ENCODE measurements at places on chromosomes 5 and 9. TPM values are rescaled to one million over a fixed set of nuclear protein-coding genes. Genes with fewer than 3 reads are reported as not detected.

Gene TRPM3
- not detected for total RNA-seq

Gene C9orf153
- not detected for total RNA-seq

Gene FST
- total RNA-seq: 0.25 TPM

Gene C5orf24
- 23.9 TPM for total RNA-seq

DNA sequence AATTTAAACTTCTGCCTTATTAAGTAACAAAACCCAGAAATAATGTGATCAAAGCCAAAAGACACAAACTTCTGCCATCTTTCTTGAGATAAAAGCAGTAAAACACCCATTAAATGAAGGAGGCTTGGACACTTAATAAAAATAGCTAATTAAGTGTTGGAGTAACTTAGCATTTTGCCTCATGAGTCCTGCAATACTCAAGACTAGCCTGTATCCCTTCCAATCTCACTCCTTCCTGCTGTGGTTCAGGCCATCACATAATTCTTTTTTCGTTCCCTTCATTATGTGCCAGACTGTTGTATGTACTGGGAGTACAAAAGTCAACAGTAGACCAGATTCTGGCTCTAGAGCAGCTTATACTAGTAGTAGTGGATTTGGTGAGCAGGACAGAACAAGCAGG is 250.2 kb downstream of the NFIB start:
- DNase-seq: no peak

- DNase-seq: no peak
Measured at GRCh38 chr5:88772047-88772446, 110.9 kb downstream of the MEF2C start.
